ENCODE measurements at places on chromosomes 16 and 17.

- DNase-seq = no peak
Observed at GRCh38 chr16:31331807-31332301, 23.1 kb upstream of the ITGAX start.

- no peak for DNase-seq
Observed at GRCh38 chr16:69720822-69721430, 5.4 kb downstream of the NQO1 start.

GRCh38 chr16:74501484-74502478 is 80.5 kb upstream of the CLEC18B start:
- DNase-seq = no peak

DNA sequence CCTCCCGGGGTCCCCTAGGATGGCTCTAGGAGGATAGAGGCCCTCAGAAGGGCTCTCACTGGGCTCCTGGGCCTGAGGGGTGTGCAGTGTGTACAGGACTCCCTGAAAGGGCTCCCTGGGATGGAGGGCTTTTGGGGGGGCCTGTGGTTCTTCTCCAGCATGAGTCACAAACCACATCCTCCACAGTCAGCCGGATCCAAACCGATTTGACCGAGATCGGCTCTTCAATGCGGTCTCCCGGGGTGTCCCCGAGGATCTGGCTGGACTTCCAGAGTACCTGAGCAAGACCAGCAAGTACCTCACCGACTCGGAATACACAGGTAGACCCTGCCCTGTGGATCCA is 4.5 kb downstream of the TRPV2 start:
- no peak for DNase-seq

DNA sequence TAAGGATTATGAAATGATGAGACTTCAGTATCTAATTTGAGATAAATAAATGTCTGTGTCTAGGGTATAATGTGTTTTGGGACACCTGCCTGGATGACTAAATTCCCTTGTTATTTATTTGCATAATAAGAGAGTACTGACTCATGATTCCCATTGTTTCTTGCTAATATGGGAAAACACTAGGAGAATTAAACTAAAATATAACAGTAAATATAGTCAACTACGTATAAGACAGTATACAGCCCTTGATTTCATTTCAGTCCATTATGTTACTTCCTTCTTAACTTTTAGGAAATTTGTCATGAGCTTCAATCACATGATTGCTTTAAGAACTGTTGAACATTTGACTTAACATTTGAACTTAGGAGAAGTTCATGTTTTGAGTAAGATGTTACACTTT is 62.4 kb downstream of the VMP1 start:
- DNase-seq = no peak

DNA sequence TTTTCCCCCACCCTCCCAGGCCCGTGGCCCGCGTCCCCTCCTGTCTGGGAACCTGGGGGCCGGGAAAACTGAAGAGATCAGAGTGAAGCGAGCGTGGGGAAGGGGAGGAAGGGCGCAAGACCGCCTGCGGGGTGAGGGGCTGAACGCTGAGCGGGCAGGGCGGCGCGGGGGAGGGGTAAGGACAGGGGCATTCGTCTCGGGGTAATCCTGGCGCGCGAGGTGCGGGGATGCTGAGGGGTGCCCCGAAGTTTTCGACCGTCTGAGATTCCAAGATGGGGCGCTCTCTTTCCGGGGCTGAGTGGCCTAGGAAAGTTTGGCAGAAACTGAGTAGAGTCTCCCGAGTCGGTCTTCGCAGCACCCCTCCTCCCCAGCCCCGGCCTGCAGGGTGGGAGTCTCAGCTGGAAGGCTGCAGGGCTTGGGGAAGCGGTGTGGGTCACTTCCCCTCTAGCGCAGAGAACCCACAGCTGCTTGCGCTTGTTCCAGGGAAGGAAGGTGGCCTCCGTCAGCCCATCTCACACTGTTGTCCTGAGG is 555 bp downstream of the TTYH2 start:
- no peak for DNase-seq

- no peak for DNase-seq
Observed at GRCh38 chr17:68382582-68383085, 74.7 kb downstream of the WIPI1 start.

DNA sequence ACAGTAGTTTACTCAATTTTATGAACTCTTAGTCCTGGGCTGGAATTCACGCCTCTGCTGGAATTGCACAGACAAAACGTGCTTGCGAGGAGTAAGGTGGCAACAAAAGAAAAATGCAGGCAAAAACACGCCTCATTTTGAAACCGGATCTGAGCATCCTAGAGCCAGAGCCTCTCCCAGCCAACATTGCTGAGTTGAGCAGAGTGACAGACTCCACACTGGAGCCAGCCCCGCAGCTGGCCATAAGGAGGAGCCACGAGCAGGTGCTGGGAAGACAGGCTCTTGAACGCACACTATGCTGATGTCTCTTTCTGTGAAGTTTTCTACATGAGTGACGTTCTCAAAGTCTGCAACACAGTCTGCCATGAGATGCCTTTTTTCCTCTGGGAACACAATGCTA is 14.6 kb upstream of the HSBP1 start:
- no peak for DNase-seq

- DNase-seq = no peak
Observed at GRCh38 chr16:24700549-24701392, 28.7 kb upstream of the TNRC6A start.

DNA sequence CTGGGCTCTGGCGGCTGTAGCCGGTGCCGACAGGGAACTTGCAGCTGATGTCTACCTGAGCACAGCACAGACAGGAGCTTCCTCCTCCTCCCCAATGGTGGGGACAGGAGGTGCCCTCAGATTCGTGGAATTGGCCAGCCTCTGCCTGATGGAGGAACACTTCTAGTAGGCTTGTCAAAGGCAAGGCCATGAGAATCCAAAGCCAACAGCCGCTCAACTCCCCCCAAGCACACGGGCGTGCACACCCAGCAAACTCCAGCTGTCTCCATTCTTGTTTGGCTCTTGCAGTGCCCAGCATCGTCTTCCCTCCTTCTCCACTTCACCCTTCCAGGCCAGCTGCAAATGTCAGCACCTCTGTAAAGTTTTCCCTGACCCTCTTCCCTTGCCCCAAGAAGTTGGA is 35.1 kb downstream of the SCNN1G start:
- DNase-seq = no peak

- DNase-seq = no peak
Observed at GRCh38 chr17:44760474-44761308, 1.9 kb downstream of the ADAM11 start.

DNA sequence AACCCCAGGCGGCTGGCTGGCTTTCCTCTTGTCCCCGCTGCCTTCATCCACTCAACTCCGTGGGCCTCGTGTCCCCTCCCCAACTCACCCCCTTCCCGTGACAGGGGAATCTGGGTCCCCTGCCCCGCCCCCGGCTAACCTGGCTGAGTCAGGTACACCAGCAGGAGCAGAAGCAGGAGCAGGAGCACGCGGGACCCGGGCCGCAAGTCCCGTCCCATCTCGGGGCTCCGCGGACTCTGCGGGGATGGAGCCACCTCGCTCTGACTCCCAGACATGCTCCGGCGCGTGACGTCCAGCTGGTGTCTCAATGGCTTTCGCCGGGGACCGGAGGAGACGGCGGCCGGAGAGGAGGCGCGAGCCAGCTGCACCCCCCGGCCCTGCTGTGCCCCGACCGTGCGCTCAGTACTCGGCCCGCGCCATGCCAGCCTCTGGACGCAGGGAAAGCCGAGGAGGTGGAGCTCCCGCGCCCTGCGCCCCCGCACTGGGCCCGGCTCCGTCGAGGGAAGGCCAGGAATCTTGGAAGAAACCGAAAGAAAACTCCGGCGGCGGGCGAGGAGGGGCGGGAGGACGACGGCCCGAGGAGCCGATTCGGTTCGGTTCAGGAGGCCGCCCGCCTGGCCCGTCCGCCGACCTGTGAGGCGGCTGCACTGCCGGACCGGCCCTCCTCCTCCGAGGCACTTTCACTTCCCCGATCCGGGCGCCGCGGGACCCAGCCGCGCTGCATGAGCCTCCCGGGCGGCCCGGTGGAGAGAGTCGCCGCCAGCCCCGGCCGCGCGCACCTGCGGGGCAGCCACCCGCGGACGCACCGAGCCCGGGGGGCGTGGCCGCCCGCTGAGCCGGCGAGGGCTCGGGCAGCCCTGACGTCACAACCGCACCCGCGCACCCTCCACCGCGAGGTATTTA is at the start of the genes CXCL16 and ZMYND15:
Gene CXCL16 (minus strand): TSS at position 807 of the 903 bp plus-strand sequence. CDS start 589 bp downstream, at position 218.
Gene ZMYND15 (plus strand): TSS at position 712 of the 903 bp plus-strand sequence. CDS start 716 bp downstream, outside the sequence.
- DNase-seq = peak; percentile 50

- no peak for DNase-seq
Observed at GRCh38 chr17:8019166-8019565, 16.8 kb downstream of the GUCY2D start.

- no peak for DNase-seq
Observed at GRCh38 chr16:610513-611381, 20.0 kb upstream of the WFIKKN1 start.

GRCh38 chr16:53065461-53066061 is 10.8 kb downstream of the CHD9 start:
- no peak for DNase-seq

- DNase-seq = no peak
Observed at GRCh38 chr17:6510321-6510977, 45.9 kb downstream of the PITPNM3 start.

DNA sequence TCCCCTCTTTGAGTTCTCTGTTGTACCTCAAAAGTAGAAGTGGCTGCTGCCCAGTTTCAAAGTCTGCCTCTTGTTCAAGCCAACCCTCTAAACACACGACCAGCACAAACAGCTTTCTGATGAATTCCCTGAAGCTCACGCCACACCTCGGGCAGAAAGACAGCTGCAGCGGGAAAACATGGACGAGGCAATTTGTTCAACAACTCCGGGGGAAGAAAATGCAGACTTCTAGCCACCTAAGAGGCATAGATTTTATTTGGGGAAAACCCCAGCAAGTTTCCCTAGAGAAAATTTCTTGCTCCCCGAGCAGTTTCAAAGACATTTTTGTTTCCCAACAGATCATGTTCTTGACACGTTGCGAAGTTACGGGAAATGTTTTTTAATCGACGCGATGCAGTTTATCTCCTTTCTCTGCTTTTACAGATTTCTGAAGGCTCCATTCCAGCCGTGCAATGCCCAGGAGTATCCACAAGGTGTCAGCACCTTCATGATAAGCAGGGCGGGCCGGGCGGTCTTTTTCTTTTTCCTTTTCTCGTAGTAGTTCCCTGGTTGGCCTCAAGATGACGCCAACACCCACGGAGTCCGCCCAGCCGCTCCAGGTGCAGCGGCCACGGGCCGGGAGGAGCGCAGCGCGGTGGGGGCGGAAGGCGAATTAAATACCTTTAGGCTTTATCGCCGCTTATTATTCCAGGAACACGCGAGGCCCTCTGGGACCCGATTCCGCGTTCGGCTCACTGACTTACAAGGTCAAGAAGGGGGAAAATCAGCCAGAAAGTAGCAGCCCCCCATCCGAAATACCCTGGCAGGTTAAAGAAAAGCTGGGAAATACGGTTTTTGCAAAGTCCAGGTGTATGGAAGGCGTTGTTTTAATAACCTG is 2.9 kb upstream of the FOXC2 start:
- DNase-seq = peak; percentile 80

DNA sequence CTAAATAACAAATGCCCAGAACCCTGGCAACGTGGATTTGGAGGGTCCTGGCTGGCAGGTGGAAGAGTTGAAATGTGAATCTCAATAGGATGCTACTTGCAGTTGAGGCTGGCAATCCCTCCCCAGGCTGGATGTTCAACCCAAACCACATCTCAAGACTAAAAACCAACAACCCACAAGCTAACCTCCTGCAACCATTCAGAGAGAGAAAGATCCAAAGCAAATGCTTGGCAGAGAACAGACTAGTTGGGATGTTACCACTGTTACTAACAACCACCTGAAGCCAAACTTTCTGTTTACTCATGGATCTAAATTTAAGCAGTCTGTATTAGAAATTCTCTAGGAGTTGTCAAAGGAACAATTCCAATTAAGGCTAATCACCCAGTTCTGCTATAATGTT is 27.9 kb downstream of the SMG6 start:
- no peak for DNase-seq

DNA sequence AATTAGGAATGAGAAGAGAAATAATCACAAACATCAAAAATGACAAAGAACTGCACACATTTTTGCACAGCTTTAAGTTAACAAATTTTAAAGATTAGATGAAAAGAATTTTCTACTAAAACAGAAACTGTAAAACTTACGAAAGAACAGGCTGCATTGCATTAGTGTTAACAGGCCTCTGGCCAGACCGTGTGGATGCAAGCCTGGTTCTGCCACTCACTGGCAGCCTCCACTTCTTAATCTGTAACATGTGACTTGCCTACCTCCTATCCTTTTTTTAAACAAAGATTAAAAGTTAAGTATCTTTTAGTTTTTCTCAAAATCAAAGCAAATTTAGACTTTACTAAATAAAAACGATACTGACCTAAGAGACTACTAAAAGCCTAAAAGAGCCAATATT is 37.5 kb downstream of the CREBBP start:
- DNase-seq = no peak

- no peak for DNase-seq
Observed at GRCh38 chr17:31931756-31932155, 5.1 kb upstream of the SUZ12 start.

DNA sequence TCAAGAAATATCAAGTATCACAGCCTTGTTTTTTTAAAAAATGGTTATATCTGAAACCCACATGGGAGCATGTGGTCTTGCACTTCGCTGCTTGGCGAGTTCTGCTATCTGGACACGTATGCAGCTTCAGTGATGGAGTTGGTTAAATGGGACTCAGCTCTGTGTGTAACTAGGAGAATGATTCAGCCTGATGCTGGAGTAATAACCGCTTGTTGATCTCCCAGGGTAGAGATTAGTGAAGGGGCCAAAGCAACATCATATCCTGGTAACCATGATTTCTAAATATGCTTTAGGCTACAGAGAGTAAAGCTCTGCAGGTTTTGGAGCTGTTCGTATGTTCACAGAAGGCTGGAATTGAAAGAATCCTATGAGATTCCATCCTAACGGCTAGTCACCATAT is 63.2 kb downstream of the IQCK start:
- no peak for DNase-seq

DNA sequence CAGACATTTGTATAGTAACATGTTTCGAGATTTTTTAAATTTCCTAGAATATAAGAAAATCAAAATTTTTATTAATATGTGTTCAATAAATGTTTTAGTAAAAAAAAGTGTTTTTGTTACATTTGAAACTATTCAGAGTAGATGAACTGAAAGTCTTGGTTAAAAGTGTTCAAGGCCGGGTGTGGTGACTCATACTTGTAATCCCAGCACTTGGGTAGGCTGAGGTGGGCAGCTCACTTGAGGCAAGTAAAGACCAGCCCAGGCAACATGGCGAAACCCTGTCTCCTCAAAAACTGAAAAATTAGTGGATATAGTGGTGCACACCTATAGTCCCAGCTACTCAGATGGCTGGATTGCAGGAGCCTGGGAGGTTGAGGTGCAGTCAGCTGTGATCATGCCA is 16.8 kb upstream of the PHKG2 start:
- DNase-seq = no peak

GRCh38 chr16:77223184-77223583 is 24.0 kb downstream of the SYCE1L start:
- DNase-seq = no peak

DNA sequence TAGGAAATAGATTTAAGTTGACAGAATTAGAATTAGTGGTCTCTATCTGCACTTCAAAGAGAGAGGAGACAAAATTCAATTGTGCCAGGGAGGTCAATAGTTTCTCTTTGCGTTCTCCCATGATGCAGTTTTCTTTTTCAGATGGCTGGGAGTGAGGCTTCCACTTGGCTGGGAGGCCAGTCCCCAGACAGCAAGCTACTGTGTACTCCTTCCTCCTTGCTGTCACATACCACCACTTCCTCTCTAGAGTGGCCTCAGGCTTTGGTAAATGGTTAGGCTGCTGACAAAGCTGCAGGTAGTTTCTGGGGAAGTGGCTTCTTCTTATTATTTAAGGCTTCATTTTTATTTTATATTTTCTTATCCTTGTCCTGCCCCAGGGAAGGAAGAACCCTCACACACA is 106.2 kb upstream of the HS3ST4 start:
- DNase-seq = no peak

- DNase-seq = no peak
Observed at GRCh38 chr17:29383686-29384085, 6.5 kb upstream of the TAOK1 start.
